ENCODE measurements at places on chromosomes 1 and 21. TPM values are rescaled to one million over a fixed set of nuclear protein-coding genes. Genes with fewer than 3 reads are reported as not detected.
A peak's percentile ranks its signal among the peaks of the same experiment; 100 is the strongest.

Gene SH2D2A
- 0.56 TPM for polyA plus RNA-seq

Gene OXCT2
- 0.26 TPM for polyA plus RNA-seq

Gene INSRR
- not detected for polyA plus RNA-seq

DNA sequence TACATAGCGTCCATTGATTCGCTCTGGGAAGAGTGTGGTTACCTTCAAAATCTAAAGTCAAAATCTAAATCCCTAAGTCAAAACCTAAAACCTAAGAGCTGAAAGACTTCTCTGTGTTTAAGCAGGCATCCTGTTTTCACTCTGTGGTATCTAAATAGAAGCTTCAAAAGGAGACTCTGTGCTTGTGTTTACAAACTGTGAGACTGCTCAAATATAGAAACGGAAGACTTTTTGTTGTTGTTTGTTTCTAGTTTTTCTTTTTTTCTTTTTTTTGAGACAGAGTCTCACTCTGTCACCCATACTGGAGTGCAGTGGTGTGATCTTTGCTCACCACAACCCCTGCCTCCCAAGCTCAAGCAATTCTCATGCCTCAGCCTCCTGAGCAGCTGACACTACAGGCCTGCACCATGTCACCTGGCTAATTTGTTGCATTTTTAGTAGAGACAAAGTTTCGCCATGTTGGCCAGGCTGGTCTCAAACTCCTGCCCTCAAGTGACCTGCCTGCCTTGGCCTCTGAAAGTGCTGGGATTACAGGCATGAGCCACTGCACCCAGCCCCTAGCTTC is 425.9 kb downstream of the SMYD3 start:
- peak; percentile 25 for DNase-seq

DNA sequence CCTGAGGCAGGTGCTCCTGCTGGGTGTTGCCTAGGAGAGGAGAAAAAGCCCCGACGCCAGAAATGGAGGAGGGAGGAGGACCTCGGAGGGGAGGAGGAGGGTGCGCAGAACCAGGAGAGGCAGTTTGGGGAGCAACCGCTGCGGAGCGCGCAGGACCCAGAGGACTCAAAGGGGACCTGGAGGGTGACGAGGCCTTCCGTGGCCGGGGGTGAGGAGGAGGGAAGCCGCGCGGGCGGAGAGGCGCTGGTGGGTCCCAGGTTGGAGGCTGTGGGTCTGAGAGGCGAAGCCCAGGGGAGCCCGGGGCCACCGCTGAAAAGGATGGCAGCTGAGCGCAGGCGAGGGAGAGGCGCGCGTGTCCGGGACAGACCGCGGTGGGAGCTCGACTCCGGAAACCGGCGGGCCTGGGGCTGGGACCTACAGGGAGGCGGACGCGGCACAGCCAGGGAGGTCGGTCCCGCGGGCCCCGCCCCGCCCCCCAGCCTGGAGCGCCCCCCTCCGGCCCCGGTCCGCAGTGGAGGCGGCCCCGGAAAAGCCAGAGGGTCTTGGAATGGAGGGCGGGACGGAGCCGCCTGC is 15.1 kb downstream of the RNF223 start:
- no peak for DNase-seq

GRCh38 chr1:24748191-24749121 is 3.2 kb downstream of the CLIC4 start:
- no peak for DNase-seq

- DNase-seq = no peak
Measured at GRCh38 chr1:160115545-160116282, at the start of gene ATP1A2. Gene ATP1A2, plus strand, starts transcription at chr1:160115759. Its CDS starts 103 bp downstream, at chr1:160115862.

DNA sequence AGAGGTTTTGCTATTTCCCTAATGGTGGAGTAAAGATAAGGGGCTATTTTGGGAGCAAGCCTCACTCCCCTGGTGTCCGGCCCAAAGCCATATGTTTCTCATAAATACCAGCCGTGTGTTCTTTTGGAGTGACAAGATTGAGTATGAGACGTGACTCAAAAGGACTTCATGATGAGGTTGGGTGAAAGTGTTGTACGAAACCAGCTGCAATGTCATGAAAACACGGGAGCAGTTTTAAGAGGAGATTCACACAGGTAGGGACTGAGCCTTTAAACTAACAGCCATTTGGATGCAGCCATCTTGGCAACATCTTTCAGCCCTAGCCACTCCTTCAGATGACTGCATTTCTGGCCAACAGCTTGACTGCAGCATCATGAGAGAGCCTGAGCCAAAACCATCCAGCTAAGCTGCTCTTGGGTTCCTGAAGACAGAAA is 532.3 kb upstream of the USP24 start:
- DNase-seq = no peak

GRCh38 chr1:181324797-181325616 is 158.3 kb upstream of the CACNA1E start:
- DNase-seq = no peak

GRCh38 chr1:85087659-85088407 is 39.5 kb upstream of the MCOLN3 start:
- no peak for DNase-seq

DNA sequence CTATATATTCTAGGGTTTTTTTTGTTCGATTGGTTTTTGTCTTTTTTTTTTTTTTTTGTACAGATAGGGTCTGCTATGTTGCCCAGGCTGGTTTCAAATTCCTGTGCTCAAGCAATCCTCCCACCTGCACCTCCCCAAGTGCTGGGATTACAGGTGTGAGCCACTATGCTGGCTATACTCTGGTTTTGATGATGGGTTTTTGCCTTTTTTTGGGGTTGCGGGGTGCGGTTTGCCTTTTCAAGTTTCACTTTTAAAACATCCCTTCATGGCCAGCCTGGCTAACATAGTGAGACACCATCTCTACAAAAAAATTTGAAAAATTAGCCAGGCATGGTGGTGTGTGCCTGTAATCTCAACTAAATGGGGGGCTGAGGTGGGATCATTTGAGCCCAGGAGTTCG is 10.0 kb downstream of the KDM5B start:
- no peak for DNase-seq

All from HepG2 (cell line).